ENCODE measurements at places on chromosomes 11 and 22.

DNA sequence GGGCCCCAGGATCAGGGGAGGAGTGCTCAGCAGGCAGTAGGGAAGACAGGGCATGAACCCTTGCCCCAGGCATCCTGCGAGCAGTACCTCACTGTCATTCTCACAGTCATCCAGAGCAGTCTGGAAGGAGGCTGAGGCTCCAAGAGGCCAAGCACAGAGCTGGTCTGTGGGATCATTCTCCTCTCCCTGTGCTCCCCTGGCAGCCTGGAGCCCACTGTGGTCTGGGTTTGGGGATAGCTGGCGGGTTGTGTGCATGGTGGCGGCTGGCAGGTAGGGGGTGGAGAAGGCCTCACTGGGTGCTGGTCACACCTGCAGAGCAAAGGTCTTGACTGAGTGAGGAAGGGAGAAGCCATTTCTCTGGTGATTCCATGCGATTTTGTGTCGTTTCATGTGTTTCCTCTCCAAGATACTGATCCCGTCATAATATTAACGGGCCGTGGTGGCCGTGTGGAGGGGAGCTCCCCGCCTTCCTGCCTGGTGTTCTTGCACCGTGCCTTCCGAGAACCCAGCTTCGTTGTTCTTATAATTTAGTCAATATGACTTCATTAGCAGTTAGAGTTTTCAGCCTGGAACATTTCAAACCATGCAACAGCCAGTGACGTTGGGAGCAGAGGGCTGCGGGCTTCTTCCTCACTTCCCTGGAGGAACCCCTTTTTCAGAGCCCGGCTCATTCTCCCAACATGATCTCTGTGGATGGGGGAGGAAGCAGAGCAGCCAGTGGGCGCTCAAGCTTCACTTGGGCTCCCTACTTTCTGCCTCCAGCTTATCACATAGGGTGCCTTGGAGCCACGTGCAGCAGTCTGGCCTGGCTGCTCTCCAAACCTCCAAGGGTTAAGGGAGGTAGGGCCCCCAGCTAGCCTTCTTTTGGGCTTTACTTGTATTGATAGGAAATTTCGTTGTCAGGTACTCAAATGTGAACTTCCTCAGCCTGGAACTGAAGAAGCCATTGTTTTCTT is 20.8 kb upstream of the ADORA2A start:
- no peak for DNase-seq

DNA sequence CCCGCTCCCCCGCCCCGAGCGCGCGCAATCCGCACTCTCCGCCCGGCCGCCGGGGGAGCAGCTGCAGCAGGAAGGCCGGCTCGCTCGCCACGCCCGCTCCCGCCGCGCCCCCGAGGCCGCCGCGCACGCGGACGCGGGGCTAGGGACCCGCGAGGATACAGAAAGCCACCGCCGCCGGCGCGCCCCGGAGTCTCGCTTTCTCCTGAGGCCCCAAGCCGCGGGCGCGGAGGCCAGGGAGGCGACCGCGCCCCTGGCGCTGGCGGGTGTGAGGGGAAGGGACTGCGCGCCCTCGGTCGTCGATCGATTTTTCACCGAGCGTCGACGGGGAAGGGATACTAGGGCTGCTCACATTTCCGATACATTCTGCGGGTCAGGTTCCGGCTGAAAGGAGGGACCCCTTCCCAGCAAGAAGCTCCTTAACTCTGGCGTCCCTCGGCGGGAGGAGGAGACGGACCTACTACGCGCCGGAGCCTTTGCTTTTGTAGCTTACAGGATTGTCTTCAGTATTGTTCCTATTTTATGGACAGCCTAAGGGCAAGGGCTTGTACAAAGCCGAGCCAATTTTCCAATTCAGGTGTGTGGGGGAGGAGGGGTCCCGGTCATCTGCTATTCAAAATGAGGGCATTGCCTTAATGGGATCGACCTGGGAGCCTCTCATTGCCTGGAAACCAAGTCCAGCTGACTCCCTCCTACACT is 416 bp upstream of the GAB2 start:
- peak; percentile 50 for DNase-seq

- DNase-seq: no peak
These were observed 74.4 kb downstream of the TNRC6B start for GRCh38 chr22:40252146-40252545.

DNA sequence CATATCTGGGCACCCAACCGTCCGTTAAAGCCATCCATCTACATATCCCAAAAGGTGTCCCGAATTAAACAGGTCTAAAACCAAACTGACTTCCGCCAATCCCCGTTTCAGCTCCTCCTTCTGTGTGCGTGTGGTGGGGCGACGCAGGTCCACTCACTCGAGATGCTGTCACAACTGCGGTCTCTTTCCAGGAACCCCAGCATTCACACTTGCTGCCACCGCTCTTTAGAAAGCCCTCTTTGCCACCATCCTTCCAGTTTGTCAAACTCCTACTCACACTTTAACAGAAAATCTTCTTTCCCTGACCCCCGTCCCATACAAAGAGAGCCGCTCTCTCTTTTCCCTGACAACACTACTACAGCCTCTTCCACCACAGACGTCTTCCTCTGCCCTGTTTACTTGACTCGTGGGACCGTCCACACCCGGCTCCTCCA is 467 bp downstream of the ESS2 start:
- DNase-seq: no peak

GRCh38 chr11:78646564-78647185 is 72.0 kb upstream of the NARS2 start:
- DNase-seq: peak; percentile 32

DNA sequence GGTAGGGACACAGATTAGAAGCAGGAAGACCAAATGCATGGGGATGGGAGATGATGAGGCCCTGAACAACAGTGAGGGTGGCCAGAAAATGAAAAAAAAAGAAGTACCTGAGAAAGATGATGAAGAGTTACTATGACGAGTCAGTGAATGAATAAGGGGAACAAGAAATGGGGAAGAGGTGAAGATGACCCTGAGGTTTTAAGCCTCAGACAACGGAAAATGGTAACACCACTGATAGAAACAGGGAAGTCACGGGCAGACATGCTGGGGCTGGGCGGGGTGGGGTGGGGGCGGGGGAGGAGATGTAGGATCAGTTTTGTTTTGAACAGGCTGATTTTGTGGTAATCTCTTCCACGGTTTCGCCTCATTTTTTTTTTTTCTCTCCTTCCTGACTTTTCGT is 205.1 kb upstream of the CADM1 start:
- DNase-seq: no peak

DNA sequence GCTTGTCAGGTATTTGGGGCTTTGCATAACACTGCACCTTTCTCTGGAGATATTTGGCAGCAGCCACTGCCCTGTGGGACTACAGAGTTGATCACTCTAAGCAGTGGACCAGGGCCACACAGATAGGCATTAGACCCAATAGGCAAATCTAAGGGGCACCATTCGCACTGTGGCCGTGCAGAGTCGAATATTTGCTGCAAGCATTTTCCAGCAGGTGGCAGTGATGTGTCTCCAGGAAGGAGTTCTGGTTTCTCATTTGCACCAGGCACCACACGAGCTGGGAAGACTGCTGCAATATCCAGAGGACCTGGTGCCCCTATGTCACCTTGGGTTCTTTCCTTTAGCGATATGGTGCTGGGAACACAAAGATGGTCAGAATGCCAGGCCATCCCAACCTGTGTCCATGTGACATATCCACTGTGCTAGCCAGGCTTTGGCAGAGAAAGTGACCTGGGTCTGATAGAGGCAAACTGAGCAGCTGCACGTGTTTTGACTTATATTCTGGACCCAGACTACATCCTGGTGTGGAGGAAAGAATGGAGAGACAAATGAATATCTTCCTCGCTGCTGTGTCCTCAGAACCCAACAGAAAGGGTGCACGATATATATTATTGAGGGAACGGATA is 318.7 kb downstream of the BUD13 start:
- no peak for DNase-seq

DNA sequence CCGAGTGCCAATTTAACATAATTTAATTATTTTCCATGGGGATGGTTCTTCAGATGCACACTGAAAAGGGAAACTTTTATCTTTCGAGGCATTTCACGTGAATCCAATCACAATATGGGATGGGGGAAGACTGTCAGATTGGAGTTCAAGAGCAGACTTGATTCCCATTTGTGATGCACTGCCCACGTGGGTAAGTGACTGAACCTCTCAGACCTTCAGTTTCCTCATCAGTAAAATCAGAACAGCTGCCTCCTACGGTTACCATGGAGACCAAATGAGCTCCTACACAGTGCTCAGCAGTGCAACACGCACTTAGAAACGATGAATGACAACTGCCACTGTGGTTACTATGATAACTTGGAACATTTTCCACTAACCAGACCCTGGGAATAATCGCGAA is 21.7 kb downstream of the KIAA0930 start:
- no peak for DNase-seq

- DNase-seq: no peak
These were observed 6.8 kb downstream of the MALAT1 start for GRCh38 chr11:65505466-65506289.

GRCh38 chr11:59727426-59727825 is 13.8 kb upstream of the OR10V1 start:
- no peak for DNase-seq
